NCI-H1092 (cell line): ENCODE measurements at places on chromosomes 13 and 19.

DNA sequence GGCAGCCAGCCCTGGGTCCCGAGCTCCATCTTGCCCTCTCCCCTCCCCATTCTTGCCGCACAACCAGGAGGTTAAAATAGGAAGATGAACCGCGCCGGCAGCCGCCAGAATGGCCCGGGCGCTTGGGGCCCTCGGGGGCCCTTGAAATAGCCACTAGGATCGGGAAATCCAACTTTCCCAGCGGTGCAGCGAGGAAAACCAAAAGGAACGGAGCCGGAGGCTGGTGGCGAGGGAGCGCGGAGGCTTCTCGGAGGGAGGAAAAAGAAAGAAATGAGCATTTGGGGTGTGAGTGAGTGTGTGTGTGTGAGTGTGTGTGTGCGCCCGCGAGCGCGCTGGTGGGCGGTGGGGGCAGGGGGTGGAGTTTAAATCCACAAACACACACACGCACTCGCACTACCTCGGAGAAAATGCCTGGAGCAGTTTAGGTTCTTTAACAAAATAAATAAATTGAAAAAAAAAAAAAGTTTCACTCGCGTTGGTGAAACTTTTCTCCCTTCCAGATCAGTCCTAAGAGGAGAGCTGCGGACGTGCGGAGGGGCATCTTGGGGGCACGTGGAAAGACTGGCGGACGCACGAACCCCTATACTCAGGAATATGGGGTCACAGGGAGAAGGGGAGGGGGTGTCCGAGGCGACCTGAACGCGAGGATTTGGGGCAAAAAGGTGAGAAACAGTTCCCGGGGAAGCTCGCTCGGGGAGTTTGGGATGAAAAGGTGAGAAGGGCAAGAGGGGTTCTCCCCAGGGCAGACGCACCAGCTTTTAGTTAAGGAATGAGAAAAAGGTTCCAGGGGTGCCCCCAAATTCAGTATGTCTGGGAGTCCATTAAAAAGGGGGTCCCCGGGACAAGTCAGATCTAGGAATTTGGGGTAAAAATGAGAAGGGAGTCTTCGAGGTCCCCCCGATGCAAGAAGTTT is 1.3 kb downstream of the RFX2 start:
- no peak for DNase-seq

DNA sequence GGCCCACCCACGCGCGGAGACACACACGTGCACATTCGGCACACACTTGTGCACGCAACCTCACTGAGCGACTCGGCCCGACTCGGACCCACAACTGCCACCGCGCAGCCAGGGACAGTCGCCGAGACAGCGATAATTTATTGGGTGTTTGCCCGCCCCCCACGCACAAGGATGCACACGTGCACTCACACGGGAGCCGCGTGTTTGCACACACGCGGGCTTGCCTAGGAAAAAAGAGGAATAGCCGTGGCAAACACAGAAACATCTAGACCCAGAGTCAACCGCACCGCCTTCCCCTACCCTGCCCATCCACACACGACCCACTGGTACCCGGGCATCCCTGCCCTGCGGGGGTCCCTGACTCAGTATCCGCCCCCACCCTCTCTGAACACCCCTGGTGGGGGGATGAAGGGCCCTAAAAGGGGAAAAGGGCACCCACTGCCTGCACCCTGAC is 1.1 kb upstream of the SSBP4 start:
- DNase-seq = no peak

- DNase-seq = no peak
Observed at GRCh38 chr13:36750046-36750445, 69.0 kb upstream of the RFXAP start.

GRCh38 chr19:32896516-32897214 is 27.1 kb upstream of the SLC7A9 start:
- no peak for DNase-seq

- no peak for DNase-seq
Observed at GRCh38 chr13:45595965-45596364, 19.6 kb downstream of the ERICH6B start.
